Activated CD4-positive, alpha-beta T cell treated with anti-CD3 and anti-CD28 coated beads for 36 hours (primary cell): ENCODE measurements at places on chromosomes 4 and X. TPM values are rescaled to one million over a fixed set of nuclear protein-coding genes. Genes with fewer than 3 reads are reported as not detected.

Gene SPINK2
- 1.3 TPM for total RNA-seq

Gene TKTL2
- not detected for total RNA-seq

- peaks cover 3% of the 10 kb centered on the region for H3K27me3 ChIP-seq
- H3K4me3 ChIP-seq, result no peak overlapping the region
- DNase-seq, result no peak
- peaks cover 21% of the 10 kb centered on the region for H3K36me3 ChIP-seq
These were observed 17.5 kb downstream of the ZNF330 start for GRCh38 chr4:141238186-141238585.

Gene WDR17
- 2.2 TPM for total RNA-seq

DNA sequence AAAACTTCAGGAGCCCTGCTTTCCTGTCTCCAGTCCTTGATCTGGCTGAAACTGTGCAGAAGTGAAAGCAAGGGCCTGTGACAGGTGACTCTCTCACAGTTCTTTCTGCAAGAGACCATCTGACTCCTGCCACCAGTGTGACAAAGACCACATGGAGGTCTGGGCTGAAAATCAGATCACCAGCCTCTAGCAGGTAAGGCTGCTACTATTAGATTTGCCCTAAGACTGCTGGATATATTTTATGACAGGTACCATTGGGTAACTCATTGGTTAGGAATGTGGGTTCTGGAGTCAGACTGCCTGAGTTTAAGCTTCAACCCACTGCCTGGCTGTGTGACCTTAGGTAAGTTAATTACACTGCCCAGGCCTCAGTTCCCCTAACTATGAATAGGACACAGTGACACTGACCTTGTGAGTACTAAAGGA is 163.3 kb upstream of the SLC7A11 start:
- H3K36me3 ChIP-seq, result no peaks in the 10 kb centered on the region
- no peaks in the 10 kb centered on the region for H3K4me1 ChIP-seq
- H3K27me3 ChIP-seq, result no peaks in the 10 kb centered on the region
- no peak overlapping the region for H3K27ac ChIP-seq

Gene VCX3B
- not detected for total RNA-seq

DNA sequence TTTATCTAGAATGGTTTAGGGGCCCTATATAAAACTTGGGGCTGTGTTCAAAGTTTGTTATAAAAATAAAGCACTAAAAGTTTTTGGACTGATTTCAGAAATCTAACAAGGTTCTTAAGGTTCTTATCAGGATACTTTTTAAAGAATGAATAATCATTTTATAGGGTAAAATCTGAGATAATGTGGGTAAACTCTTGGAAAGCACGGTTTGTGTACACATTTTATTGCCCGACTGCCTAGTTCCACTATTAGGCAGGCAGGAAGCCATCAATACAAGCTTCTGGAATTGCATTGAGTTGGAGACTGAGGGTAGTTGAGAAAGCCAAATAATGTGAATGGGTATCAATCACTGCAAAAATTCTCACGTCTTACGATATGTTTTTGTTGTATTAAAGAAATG is 331.0 kb upstream of the PITX2 start:
- no peaks in the 10 kb centered on the region for H3K4me1 ChIP-seq
- H3K4me3 ChIP-seq, result no peak overlapping the region

Gene GYPA
- not detected for total RNA-seq

Gene MAPK10
- 0.19 TPM for total RNA-seq

Gene GPC3
- total RNA-seq, result 1.3 TPM

Gene MAGEA11
- not detected for total RNA-seq

DNA sequence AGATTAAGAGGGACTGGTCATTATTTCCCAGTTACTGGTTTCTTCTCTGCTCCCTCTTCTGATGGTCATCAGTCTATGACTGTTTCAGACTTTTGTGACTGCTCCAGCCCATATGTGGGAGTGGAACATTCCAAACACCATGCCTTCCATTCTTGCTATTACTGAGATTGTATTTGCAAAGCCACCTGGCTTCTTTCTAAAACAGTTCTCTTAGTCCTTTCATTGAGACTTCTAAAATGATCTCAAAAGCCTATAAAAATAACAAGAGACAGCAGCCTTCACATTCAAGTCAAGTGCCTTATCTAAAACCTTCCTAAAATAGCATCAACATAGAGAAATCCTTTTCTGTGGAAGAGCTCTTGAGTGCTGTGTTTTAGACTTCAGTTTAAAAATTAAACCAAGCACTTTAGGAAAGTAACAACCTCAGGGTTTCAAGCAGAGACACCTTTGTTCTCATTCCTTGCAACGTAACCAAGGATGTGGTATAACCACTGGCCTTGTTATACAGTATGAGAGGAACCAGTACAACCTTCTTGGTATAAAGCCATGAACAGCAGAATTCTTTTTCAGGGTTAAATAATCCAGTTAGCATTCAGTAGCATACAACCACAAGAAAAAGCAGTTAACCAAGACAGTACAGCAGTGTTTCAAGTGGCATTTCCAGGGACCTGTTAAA is 97.1 kb downstream of the NFKB1 start:
- no peaks in the 10 kb centered on the region for H3K27me3 ChIP-seq
- peak overlapping the region; percentile 18 for H3K4me3 ChIP-seq
- H3K27ac ChIP-seq, result peak overlapping the region; percentile 90
- no peak for DNase-seq
- H3K36me3 ChIP-seq, result peaks cover 77% of the 10 kb centered on the region
